ENCODE measurements at places on chromosomes 13 and 19.

DNA sequence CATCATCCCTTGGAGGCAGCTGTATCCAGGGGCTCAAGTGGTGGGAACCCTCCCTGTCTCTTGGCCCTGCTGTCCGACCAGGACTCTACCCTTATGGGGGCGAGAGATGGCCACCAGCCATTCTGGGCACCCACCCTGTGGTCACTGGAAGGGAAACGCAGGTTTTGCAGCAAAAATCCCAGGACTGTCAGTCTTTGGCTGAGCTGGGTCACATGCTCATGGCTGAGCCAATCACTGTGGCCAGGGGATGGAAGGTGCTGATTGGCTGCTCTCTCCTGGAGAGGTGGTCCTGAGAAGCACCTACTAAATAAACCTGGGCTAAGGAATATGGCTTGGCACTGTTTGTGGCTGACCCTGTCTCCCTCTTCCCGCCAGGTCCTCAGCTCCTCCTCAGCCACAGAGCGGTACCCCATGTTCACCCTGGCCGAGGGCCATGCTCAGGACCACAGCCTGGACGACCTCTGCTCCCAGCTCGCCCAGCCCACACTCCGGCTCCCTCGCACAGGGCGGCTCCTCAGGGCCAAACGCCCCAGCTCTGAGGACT lies 8.9 kb downstream of the ATG4D start:
- H3K27ac ChIP-seq = peak overlapping the region; percentile 12
- H3K36me3 ChIP-seq = peaks cover 74% of the 10 kb centered on the region
- H3K4me1 ChIP-seq = peaks cover 41% of the 10 kb centered on the region
- H3K27me3 ChIP-seq = no peaks in the 10 kb centered on the region
- DNase-seq = no peak

GRCh38 chr13:31334994-31335557 lies 135.3 kb downstream of the B3GLCT start:
- no peak overlapping the region for H3K4me3 ChIP-seq
- H3K27me3 ChIP-seq = no peaks in the 10 kb centered on the region
- peaks cover 1% of the 10 kb centered on the region for H3K36me3 ChIP-seq
- no peak overlapping the region for H3K27ac ChIP-seq
- H3K4me1 ChIP-seq = no peaks in the 10 kb centered on the region

GRCh38 chr19:34985249-34986022 lies 14.7 kb upstream of the GRAMD1A start:
- no peaks in the 10 kb centered on the region for H3K36me3 ChIP-seq
- H3K27me3 ChIP-seq = no peaks in the 10 kb centered on the region
- H3K27ac ChIP-seq = no peak overlapping the region
- H3K4me3 ChIP-seq = no peak overlapping the region
- H3K4me1 ChIP-seq = peaks cover 9% of the 10 kb centered on the region

- no peak overlapping the region for H3K27ac ChIP-seq
- no peaks in the 10 kb centered on the region for H3K4me1 ChIP-seq
- H3K36me3 ChIP-seq = peaks cover 40% of the 10 kb centered on the region
- no peak overlapping the region for H3K4me3 ChIP-seq
- no peaks in the 10 kb centered on the region for H3K27me3 ChIP-seq
Measured at GRCh38 chr19:10830931-10831779, 4.9 kb downstream of the TMED1 start.

GRCh38 chr19:16382775-16383543 lies 58.3 kb downstream of the KLF2 start:
- H3K36me3 ChIP-seq = peaks cover 23% of the 10 kb centered on the region
- H3K27me3 ChIP-seq = no peaks in the 10 kb centered on the region
- peak overlapping the region; percentile 39 for H3K4me3 ChIP-seq
- DNase-seq = peak; percentile 61
- H3K4me1 ChIP-seq = peaks cover 41% of the 10 kb centered on the region
- peak overlapping the region; percentile 70 for H3K27ac ChIP-seq

DNA sequence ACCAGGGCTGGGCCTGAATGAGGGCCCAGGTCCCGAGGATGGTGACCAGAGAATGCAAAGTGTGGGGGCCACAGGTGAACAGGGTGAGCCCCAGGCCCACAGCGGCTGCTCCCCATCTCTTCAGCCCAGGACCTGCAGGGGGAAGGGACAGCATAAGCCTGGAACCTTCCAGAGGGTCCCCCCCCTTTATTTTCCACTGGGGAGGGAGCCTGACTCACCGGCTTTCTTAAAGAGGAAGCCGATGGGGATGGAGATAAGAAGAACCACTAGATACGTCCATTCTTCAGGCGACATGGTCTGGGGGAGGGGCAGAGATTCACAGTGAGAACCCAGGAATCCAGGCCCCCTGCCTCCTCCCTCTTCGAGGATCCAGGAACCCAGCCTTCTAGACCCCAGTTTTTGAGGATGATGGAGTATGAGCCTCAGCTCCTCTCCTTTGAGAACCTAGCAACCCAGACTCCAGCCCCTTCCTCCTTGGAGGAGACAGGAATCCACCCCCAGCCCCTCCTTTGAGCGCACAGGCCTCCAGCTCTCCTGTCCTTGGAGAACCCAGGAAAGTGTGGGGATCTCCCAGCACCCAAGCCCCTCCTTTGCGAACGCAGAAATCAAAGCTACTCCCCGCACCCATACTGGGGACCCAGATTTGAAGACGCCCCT lies 1.0 kb downstream of the MBOAT7 start:
- H3K4me1 ChIP-seq = peaks cover 22% of the 10 kb centered on the region
- peak; percentile 61 for DNase-seq
- H3K36me3 ChIP-seq = peaks cover 5% of the 10 kb centered on the region
- peak overlapping the region; percentile 96 for H3K27ac ChIP-seq

GRCh38 chr19:313988-314815 lies 23.0 kb upstream of the PLPP2 start:
- H3K4me3 ChIP-seq = no peak overlapping the region
- peaks cover 17% of the 10 kb centered on the region for H3K36me3 ChIP-seq
- DNase-seq = no peak
- no peaks in the 10 kb centered on the region for H3K4me1 ChIP-seq
- no peaks in the 10 kb centered on the region for H3K27me3 ChIP-seq
- no peak overlapping the region for H3K27ac ChIP-seq

GRCh38 chr19:55096061-55096701 lies 20.5 kb downstream of the EPS8L1 start:
- DNase-seq = no peak
- peaks cover 43% of the 10 kb centered on the region for H3K36me3 ChIP-seq
- H3K4me1 ChIP-seq = no peaks in the 10 kb centered on the region
- no peak overlapping the region for H3K4me3 ChIP-seq
- H3K27me3 ChIP-seq = no peaks in the 10 kb centered on the region

- H3K4me3 ChIP-seq = no peak overlapping the region
- DNase-seq = no peak
- H3K27me3 ChIP-seq = no peaks in the 10 kb centered on the region
- peaks cover 12% of the 10 kb centered on the region for H3K4me1 ChIP-seq
Measured at GRCh38 chr19:13782537-13782936, 8.3 kb downstream of the C19orf53 start.

DNA sequence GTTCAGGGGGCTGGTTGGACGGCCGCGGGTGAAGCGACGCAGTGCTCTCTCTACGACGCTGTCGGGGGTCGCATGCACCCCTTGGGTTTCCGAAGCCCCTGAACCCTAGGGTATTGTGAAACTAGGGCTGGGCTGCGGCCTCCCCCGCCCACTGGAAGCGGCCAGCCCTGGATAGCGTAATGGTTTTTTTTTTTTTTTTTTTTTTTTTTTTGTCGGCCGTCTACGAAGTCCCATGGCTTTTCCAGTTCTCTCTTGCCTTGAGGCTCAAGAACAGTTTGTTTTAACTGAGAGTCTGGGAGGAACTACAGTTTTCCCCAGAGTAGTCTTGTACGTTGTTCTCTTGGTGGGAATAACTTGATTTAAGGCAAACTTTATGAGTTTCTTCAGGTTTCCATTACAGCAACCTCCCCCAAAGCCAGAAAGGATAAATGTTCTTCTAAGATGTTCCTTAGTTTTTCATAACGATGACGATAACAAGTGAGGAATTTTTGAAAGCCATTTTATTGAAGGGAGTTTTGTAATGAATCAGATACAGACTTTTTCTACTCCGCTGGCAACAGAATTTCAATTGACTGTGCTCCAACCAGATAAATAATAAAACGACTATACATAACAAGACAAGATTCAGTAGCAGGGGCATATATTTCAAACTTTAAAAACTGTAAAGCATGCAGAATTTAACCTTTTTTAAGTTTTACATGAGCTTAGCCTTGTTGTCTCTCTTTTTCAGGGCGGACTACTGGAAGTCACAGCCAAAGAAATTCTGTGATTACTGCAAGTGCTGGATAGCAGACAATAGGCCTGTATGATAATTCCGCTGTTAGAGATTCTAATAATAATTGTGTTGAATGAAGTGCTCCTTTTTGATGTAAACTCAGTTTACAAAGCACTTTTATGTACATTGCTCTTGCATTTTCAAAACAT lies 867 bp downstream of the WBP4 start:
- no peaks in the 10 kb centered on the region for H3K27me3 ChIP-seq
- peak overlapping the region; percentile 88 for H3K4me3 ChIP-seq
- DNase-seq = no peak
- H3K36me3 ChIP-seq = peaks cover 15% of the 10 kb centered on the region
- H3K4me1 ChIP-seq = no peaks in the 10 kb centered on the region

DNA sequence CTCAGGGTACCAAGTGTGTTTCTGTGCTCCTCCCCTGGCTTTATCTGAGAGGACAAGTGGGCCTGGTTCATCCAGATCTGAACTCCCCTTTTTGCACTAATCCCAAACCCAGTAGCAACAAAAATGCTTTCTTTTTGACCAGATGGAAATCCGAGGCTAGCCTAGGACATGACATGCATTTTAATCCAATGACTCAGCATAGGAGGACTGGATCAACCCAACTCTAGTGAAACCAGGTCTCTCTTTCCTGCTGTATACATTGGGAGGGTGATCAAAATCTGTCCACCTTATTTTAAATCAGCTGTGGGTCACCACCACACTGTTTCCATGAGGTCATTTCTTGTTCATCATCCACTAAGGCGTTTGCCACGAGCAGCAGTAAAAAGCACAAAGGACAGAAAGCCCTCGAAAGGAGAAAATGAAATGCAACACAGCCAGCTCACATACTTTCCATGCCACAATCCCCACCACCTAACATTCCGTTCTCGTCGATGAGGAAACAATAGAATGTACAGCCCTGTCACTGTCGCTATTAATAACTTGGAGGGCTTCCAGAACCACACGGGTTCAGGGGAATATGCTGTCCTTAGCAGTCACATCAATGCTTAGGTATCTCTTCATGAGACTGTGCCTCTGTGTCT lies 543.0 kb downstream of the IRS2 start:
- no peak overlapping the region for H3K27ac ChIP-seq
- H3K27me3 ChIP-seq = no peaks in the 10 kb centered on the region
- no peaks in the 10 kb centered on the region for H3K36me3 ChIP-seq

DNA sequence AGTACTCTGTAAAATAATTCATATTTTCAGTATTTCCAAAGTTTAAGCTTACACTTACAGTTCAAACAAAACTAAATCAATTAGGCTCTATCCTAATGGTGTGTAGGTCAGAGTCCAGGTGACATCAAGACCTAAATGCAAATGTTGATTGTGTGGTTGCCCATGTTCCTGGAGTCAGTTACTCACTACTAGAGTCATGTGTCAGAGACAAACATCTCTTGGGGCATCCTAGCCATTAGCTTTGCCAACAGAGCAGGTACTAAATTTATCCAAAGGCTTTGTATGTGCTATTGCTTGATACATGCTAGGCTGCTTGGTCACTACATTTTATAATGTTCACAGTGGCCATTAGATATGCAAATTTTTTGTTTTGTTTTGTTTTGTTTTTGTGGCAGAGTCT lies 11.7 kb downstream of the SPRY2 start:
- H3K27me3 ChIP-seq = no peaks in the 10 kb centered on the region
- DNase-seq = no peak
- H3K4me1 ChIP-seq = no peaks in the 10 kb centered on the region
- H3K36me3 ChIP-seq = no peaks in the 10 kb centered on the region
- no peak overlapping the region for H3K27ac ChIP-seq

Measured in effector memory CD4-positive, alpha-beta T cell (primary cell).